Uterus (tissue), 4 donors: ENCODE measurements at places on chromosomes 4 and X. TPM values are rescaled to one million over a fixed set of nuclear protein-coding genes. Genes with fewer than 3 reads are reported as not detected.

The MCF2 gene
- not detected for total RNA-seq

- no peak for DNase-seq
Measured at GRCh38 chrX:103839404-103839803, 7.3 kb upstream of the RAB9B start.

The TEX13C gene
- not detected for total RNA-seq

The CHM gene
- total RNA-seq, result 40.1 TPM

GRCh38 chrX:131332331-131332730, 43.2 kb upstream of the IGSF1 start:
- DNase-seq, result no peak

The MMRN1 gene
- 122 TPM for total RNA-seq

GRCh38 chr4:138596896-138597295, 354.7 kb upstream of the SLC7A11 start:
- DNase-seq, result no peak

The C1QTNF7 gene
- 6.1 TPM for total RNA-seq
